ENCODE measurements at places on chromosomes 5 and 9.

DNA sequence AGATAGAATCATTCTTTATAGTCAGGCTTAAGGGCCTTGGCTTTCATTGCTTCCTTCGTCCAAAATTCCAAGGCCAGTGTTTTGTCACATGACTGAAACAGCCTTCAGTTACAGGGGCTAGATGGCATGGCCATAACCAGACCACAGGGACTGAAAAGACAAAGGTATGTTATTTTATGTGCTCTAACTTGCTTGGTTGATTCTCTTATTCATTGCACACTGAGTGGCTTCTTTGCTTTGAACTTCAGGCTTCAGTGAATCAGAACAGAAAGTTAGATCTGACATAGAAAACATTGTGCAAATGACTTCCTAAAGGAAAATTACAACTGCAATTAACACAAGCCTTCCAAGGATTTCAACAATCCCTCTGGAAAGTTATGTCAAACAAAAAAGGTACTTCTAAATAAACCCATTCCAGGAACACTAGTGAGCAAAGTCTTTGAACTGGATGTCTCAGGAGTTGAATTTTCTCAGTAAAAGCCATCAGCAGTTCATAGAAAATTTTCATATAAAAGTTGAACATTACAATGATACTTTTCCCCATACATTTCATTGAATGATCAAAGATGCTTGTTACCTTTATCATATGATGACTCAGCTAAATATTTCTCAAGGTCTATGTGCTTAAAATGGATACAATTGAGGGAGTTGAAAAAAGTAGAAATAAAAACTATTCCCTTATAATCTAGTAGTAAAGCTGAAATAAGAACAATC is 355.3 kb downstream of the TMEM232 start:
- no peak for DNase-seq

- DNase-seq = no peak
Observed at GRCh38 chr5:145803112-145804004, 31.8 kb downstream of the PRELID2 start.

- DNase-seq = no peak
Observed at GRCh38 chr9:34253460-34253837, 74.6 kb downstream of the UBAP1 start.

DNA sequence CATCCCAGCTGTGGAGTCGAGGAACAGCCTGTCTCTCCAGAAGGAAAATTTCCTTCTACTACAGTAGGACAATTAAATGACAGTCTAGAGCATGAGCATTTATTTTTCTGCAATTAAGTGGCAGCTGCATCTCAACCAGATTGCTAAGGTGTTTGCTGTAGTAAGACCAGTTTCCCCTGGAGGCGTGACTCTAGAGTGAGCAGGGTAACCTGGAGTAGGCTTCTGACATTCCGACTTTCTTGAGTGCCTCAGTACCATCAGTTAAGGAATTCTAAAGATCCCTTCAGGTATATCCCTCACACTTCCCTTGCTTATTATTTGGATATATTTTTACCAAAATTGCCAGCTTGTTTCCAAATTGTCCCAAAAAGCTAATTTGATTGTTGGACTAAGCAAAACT is 59.2 kb upstream of the IRX2 start:
- no peak for DNase-seq

GRCh38 chr5:158203261-158203660 is 344.3 kb upstream of the CLINT1 start:
- DNase-seq = no peak
